ENCODE measurements at places on chromosomes 7 and 10.
A peak's percentile ranks its signal among the peaks of the same experiment; 100 is the strongest.

- no peak for DNase-seq
Observed at GRCh38 chr10:49053053-49053997, 62.0 kb downstream of the VSTM4 start.

- DNase-seq: no peak
Observed at GRCh38 chr10:104690101-104690500, 49.0 kb downstream of the SORCS3 start.

DNA sequence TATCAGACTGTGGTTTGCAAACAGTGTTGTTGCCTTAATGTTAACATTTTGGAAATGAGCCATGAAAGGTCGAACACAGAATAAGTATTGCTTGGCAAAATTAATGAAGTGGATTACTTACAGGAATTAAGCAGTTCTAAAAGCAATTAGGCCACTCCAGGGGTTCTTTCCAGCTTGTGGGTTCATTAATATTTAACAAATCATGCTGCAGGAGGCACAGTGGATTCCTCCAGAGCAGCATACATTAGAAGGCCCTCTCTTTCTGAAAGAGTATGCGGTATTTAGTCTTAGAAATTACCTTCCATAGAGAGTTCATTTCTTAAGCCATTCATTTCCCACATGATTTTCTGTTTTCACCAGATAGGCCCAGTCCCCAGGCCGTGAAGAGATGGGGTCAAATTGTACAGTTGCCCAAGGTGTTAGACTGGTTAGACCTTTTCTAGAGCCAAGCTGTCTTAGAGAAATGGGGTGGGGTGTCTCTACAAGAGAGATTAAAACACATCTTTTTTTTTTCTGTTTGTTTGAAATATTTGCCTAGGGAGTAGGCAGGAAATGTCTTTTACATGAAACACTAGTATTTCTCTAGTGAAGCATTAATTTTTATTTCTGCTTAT lies 40.0 kb upstream of the AGR3 start:
- no peak for DNase-seq

DNA sequence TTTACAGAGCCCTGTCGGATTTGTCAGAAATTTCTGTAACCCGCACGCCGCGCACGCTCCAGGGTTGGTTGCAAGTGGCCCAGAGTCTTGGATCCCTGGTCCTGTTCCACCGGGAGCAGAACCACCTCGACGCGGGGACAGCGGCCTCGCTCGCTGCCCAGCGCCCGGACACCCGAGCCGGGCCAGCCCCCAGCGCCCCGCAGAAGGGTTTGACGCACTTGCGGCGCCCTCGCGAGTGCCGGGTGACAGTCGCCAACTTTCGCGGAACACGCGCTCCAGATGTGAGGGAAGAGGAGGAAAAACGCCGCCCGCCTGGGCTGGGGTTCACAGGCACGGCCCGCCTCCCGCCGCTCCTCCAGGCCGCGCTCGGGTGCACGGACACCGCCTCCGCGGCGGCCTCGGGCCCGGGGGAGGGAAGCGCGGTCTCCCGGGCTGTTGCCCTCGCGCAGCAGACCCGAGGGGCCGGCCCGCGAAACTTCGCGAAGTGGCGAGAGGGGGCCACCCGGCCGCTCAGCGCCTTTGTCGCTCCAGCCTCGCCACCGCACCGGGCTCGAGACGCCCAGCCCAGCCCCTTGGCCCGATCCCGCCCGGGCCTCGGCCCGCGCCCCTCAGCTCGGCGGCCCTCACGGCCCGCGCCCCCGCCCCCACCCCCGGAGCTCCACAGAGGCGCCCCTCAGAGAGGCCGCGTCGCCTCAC lies 514 bp downstream of the RNF216 start:
- no peak for DNase-seq

DNA sequence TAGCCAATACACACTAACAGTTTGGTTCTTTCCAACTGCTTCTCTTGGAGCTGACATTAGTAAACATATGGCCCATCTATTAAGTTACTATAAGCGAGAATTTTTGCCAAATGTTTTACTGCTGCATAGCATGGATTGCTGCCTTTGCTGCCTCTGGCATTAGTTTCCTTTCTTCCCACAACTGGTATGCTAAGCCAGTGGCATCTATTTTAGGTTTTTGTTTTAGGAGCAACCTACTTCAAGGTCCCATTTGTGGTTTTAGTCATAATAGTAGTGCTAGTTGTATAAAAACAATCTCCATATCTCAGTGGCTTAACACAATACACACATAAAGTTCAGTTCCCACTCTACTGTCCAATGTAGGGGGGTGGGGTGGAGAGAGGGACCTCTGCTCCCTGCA lies 25.9 kb upstream of the PANK1 start:
- peak; percentile 25 for DNase-seq

- peak; percentile 19 for DNase-seq
Observed at GRCh38 chr7:129376076-129376777, 58.0 kb upstream of the STRIP2 start.

DNA sequence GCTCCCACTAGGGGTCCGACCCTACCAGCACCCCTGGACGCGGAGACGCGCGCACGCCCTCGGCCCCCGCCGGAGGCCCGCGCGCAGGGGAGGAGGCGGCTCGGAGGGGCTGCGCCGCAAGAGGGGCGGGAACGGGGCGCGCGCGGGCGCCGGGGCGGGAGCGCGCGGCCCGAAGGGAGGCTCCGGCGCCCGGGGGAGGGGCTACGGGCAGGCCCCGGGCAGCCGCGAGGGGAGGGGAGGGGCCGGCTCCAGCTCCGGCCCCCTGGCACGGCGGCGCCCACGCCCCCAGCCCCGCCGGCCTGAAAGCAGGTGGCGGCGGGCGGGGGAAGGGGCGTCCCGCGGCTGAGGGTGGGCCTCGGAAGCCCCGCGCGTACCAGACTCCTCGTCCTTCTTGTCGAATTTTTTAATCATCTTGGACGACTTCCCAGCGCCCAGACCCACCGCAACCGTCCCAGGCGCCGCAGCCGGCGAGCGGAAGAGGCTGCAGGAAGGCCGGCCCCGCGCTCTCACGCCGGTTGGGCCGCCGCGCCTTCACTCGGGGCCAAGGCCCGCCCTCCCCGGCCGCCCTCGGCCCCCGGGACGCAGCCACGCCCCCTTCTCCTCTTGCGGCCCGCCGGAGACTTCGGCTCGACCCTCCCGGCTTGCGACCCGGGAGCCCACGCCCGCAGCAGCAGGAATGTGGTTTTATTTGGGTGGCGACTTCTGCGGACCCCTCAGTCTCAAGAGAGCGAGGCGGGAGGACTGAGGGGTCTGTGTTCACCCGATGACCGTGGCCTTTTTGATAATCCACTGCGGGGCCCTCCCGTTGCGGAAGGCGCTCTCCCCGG lies at the start of gene COPG2:
Gene COPG2 (minus strand): TSS at position 491 of the 827 bp plus-strand sequence. CDS start 80 bp downstream, at position 411.
- peak; percentile 67 for DNase-seq

- DNase-seq: no peak
Observed at GRCh38 chr10:106619346-106619745, 545.2 kb downstream of the SORCS1 start.

DNA sequence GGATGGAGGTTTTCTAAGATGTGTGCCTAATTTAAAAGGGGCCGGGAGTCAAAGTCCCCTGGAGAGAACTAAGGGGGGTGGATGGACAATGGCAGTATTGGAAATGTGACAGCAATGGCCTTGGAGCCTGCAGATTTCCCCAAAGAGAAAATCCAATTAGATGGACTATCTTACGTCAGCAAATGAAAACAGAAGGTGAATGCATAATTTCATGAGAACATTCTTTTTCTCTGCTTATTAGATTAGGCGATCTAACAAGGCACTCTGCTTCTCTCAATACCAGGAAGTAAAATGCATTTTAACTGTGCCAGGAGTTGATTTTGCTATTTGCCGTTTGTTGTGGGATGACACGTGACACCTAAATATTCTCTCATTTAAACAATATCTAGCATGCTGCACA lies 226.6 kb downstream of the ADAM12 start:
- DNase-seq: no peak

DNA sequence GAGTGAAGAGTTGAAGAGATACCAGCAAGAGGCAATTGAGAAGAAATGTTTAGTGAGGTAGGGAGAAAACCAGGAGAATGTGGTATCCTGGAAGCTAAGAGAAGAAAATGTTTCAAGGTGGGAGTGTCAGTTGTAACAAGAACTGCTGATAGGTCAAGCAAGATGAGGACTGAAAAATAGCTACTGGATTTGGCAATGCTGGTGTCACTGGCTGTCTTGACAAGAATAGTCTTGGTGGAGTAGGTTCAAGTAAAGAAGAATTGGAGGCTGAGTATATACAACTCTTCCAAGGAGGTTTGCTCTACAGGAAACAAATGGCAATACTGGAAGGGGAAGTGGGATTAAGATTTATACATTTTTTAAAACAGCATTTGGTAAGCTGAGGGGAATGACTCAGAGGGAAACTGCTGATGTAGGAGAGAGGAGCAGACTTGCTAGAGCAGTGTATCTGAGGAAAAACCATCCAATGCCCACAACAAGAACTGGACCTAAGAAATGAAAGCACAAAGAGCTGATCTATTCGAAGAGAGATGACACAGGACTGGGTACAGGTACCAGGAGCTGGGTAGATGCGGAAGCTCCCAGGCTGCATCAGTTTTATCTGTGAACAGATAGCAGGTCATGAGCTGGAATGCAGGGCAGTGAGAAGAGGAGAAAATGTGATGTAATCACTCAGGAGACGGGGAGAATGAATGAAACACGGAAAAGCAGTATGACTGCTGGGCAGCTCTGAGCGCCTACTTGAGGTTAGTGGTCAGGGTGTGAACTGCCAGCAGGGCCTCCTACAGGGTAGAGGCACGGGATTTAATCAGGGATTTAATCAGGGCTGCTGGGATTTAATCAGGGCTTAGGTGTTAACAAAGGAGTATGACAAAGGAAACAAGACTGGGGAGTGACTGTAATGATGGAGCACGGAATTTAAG lies 34.5 kb downstream of the FAM25A start:
- DNase-seq: no peak

- DNase-seq: no peak
Observed at GRCh38 chr10:121615435-121615793, 17.2 kb upstream of the FGFR2 start.

DNA sequence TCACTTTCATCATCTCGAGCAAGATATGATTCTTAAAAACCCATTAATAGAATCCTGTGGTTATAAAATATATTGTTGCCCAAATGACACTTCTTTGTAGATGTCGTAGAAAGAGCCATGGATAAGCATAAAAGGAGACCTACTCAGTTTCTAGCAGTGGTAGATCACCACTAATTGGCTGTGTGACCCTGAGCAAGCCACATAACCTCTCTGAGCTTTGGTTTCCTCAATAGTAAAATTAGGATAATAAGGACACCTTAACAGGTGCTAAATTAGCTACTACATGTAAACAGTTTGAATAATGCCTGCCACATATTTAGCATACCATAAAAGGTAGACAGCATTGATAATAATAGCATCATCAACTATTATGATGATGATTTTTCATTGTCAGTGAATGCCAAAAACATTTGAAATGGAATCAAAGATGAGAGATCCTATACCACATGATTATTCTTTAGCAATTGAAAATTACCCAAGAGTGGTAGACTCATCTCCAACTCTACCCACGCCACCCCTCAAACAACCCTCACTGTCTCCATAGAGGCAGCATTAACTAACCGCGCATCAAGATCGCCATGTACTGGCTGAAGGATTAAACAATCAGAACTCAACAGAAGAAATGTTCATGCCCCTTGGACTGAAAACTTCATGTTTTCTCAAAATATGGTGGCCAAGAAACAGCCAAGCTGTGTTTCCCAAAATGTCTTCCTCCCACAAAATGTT lies 45.8 kb downstream of the CHST15 start:
- no peak for DNase-seq

DNA sequence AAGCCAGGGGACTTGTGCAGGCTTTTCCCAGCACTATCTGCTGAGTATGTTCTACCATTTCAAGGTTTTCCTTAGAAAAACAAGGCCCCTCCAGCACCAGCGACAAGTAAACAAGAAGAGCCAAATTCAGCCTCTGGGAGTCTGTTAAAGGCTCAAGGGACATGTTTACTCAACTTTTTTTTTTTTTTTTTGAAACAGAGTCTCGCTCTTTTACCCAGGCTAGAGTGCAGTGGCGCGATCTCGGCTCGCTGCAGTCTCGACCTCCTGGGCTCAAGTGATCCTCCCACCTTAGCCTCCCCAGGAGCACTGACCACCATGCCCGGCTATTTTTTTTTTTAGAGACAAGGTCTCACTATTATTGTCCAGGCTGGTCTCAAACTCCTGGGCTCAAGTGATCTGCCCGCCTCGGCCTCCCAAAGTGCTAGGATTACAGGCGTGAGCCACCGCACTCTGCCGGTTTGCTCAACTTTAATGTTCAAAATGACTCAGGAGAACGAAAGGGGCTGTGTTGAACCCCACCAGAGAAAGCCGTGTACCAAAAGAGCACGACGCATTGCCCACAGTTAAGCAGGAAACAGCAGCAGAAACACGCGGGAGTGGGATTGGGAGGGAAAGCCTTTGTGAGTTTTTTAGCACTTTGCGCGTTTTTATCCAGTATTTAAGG lies 772 bp downstream of the PRDX3 start:
- DNase-seq: no peak

GRCh38 chr10:67549390-67549789 lies 146.6 kb downstream of the CTNNA3 start:
- DNase-seq: no peak

- DNase-seq: no peak
Observed at GRCh38 chr7:32453341-32454011, 36.7 kb downstream of the LSM5 start.

GRCh38 chr10:104303594-104304355 lies 34.5 kb downstream of the ITPRIP start:
- no peak for DNase-seq

- no peak for DNase-seq
Observed at GRCh38 chr7:7214398-7215347, 32.3 kb downstream of the C1GALT1 start.

DNA sequence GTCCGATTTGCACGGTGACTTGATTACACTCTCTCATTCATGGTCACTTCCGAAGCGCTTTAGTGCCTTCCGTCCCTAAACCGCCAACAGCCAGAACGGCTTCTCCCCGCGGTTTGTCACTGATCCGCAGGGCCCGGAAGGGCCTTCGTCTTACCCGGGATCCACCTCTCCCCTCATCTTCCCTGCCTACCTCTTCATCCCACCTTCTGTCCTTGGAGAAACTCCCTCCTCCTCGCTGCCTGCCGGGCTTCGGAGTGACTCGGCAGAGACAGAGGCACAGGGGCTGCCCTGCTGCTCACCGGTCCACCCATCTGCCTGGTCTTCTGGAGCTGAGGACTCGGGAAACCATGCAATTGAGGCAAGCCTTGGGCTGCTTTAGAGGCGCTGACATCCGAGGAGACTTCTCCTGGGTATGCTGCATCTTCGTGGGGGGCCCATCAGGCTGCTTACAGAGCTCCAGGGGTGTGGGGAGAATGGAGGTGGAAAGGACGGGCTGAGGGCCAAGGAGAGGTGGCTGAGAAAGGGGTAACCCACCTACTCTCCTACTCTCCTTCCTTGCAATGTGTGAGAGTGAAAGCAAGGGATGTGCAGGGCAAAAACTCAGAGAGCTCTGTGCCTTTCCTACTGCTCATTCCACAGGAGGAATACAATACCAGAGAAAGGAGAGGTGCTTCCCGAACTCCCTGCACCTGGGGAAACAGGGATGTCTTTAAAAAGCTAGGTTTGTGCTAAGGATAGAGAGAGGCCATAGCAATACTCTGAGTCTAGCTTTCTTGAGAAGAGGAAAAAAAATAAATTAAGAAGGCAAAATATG lies 1.0 kb upstream of the HOXA11 start:
- DNase-seq: no peak

- no peak for DNase-seq
Observed at GRCh38 chr7:48114589-48114988, 25.5 kb downstream of the UPP1 start.

GRCh38 chr10:126135941-126136595 lies 239.7 kb downstream of the FANK1 start:
- DNase-seq: no peak
